ENCODE measurements at places on chromosomes 2 and 18.

- no peak for DNase-seq
These were observed 261.6 kb downstream of the LTBP1 start for GRCh38 chr2:33208400-33208799.

DNA sequence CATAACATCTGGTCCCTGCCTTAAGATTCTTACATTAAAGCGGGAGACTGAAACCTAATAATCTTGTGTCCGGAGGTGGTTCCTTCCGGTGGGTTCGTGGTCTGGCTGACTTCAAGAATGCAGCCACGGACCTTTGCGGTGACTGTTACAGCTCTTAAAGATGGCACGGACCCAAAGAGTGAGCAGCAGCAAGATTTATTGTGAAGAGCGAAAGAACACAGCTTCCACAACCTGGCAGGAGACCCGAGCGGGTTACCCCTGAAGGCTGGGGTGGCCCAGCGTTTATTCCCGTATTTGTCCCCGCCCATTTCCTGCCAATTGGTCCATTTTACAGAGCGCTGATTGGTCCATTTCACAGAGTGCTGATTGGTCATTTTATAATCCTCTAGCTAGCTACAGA lies 122.3 kb upstream of the SIX2 start:
- no peak for DNase-seq

GRCh38 chr2:240578488-240578887 lies 8.0 kb upstream of the CAPN10 start:
- no peak for DNase-seq

- no peak for DNase-seq
These were observed 19.0 kb upstream of the CXCR4 start for GRCh38 chr2:136136931-136137330.

- no peak for DNase-seq
These were observed 74.4 kb downstream of the TMEM18 start for GRCh38 chr2:602571-603359.

DNA sequence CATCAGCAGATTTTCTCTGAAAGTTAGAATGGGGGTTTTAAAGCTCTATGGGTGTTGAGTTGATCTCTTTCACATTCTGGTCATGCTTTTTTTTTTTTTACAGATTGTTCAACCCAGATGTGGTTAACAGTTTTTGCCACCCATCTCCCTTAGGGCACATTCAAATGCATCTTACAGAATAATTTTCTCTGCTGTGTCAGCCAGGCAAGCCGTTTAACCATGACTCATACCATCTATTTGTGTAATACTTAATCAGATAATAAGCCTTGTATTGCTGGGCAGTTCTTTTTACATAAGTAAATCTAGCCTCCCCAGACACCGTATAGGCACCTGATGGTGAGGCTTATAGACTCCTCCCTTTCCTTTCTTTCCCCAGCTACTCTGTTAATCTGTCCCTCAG lies 62.0 kb downstream of the TGIF1 start:
- DNase-seq, result no peak

GRCh38 chr2:194327196-194327888 lies 1329.7 kb upstream of the SLC39A10 start:
- DNase-seq, result no peak

DNA sequence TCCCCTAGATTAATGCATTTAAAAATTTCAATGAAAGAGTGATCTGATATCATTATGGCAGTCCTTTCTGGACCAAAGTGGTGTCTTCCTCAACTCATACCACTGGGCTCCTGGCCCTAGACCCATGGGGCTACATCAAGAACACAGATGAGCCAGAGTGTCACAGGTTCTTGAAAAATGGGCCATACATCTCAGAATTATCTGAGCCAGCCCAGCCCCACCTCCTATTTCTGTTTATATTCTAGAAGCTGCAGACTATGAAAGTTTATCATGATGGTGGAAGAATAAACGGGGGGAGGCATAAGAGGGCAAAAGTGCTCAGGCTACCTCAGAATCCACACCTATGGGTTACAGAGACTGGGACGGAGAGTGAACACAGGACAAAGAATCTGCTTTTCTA lies 120.6 kb upstream of the TACR1 start:
- no peak for DNase-seq

- DNase-seq, result no peak
These were observed 240.9 kb upstream of the APCDD1 start for GRCh38 chr18:10213526-10213925.

All from coronary artery (tissue), 2 donors.